AG04450 (cell line): ENCODE measurements at places on chromosomes 5 and 9.
A peak's percentile ranks its signal among the peaks of the same experiment; 100 is the strongest.

DNA sequence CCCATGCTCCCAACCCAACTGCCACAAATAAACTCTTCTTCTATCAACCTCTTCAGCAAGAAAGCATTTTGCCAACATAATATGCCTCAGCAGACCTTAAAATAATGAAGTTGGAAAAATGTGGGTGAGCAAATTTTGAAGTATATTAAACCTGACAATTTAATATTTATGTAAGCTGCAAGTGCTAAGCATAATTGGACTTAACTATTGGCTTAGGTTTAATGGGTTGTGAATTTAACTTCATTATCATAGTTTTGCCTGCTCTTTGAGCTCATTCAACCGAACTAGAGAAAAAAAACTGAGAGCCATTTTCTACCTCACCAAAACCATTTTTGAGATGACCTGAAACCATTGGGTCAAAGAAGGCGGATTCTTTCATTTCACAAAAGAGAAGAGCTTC lies 805.5 kb upstream of the DMAC1 start:
- no peak for DNase-seq

DNA sequence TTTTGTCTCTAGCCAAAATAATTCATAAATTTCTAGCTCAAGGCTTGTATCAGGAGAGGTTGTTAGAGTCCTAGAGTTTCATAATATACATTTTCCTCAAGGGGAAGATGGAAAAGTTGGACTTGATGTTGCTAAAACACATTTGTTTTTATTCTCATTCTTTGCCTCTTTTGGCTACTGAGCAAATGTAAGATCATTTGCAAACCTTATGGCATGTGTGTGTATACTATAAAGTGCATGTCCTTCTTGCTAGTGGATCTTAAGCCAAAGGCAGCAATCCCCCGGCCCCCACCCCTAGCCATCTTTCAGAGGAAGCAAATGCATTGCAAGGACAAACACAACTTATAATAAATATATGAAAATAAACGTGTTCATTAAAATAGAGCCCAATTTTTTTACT lies 43.0 kb downstream of the ADAMTSL1 start:
- no peak for DNase-seq

- DNase-seq = no peak
Observed at GRCh38 chr5:35990941-35991611, at the start of gene UGT3A1. Gene UGT3A1, minus strand, starts transcription at chr5:35991390. Its CDS starts 150 bp downstream, at chr5:35991240.

DNA sequence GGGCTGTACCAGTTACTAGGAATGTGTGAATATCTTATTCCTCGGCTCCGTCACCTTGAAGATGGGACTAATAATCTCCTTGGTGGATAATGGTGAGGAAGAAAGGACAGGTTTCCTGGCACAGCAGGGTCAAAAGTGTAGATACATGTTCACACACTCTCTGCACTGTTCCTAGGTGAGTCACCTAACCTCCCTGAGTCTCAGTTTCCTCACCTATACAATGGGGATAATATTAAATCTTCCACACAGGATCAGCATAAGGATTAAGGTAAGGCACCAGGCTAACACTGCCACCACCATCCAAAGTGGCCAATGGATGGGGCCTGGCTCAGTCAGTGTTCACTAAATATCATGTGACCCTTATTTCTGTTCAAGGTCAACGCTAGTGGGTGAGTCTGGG lies 66.9 kb downstream of the PSMB7 start:
- no peak for DNase-seq

- no peak for DNase-seq
Observed at GRCh38 chr5:38926121-38926520, 80.3 kb downstream of the OSMR start.

DNA sequence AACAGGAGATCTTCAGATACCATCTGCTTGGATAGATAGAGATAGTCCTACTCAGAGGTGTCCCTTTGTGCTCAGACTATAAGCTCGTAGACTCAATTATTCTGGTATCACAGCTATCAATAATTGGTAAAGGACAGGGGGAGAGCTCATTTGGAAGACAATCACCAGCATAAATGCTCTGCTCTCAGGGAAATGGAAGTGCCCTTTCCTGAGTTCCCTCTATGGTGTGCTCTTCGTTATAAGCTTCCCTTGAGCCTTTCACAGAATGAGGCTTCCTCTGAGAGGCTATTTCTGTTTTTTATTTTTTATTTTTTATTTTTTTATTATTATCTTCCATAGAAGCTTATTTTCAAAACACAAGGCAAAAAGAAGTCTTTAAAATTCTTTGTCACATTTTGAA lies 1155.7 kb upstream of the DMAC1 start:
- DNase-seq = no peak

DNA sequence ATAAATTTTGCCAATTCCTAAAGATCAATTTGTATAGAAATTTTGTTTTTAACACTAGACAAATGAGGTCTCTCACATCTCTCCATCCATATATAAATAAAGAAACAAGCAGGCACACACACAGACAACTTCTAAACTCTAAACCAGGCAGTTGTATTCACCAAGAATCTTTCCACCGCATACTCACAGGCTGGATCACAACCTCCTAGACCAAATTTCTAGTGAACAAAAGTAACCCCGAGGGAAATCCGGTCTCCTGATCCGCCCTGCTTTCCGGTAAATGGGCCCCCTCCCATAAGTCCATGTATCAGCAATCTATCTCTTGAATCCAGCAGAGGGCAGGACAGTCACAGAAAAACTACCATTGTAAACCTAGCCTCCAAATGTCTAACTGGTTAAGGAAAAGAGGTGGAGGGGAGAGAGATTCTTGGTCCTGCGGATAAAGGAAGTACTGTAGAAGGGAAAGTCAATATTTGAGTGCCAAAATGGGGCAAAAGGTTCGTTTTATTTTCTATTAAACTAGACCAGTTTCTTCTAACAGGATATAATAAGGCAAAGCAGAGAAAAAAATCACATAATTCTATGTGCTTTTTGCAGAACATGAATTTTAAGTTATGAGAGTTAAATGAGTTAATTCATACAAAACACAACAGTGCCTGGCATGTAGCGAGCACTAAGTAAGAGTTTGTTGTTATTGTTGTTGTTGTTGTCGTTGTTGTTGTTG lies 4.8 kb upstream of the SMU1 start:
- peak; percentile 72 for DNase-seq

GRCh38 chr5:80238097-80238496 lies 17.8 kb downstream of the SERINC5 start:
- DNase-seq = no peak

- DNase-seq = no peak
Observed at GRCh38 chr9:86040861-86041155, 58.5 kb downstream of the GOLM1 start.

- DNase-seq = no peak
Observed at GRCh38 chr9:72954431-72955125, 1.7 kb upstream of the ALDH1A1 start.

- no peak for DNase-seq
Observed at GRCh38 chr9:96056226-96056625, 180.7 kb downstream of the ERCC6L2 start.

DNA sequence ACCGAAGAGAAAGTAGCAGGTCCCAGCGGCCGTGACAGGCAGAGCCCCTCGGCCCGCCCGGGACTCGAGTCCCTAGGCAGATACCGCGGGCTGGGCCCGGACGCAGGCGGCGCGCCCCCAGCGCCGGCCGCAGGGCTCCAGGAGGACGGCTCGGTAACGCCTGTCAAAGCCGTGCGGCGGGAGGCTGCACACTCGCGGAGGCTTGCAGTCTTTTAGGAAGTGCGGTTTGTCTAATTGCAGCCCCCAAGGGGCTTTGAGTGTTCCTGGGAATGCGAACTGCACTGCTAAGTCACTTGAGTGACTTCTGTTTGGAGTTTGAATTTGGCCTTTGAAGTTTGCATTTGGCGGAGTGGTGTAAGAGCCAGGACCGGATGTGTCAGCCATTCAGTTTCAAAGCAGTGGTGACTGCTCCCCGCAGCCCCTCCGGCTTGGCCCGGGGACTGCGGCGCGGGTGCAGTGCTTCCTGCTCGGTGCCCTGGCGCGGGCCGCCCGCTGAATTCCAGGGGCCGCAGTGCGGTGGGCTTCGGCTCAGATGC lies 1.3 kb downstream of the MAP3K1 start:
- DNase-seq = no peak

DNA sequence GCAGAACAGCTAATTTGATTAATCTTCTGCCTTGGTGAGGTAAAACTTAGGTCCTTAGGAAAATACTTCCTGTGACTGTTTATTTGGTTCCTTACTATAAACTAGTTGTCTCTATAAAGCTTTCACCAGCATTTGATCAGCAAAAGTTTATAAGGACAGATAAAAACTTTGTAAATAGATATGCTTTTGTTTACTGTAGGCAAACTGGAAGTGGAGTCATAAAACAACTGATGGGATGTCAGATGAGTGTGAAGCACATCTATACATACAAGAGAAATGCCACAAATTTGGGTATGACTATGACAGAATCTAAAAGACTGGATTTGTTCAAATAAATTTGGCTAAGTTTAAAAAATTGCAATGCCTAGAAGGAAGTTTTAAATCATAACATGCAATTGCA lies 5.5 kb downstream of the PTGER4 start:
- no peak for DNase-seq

DNA sequence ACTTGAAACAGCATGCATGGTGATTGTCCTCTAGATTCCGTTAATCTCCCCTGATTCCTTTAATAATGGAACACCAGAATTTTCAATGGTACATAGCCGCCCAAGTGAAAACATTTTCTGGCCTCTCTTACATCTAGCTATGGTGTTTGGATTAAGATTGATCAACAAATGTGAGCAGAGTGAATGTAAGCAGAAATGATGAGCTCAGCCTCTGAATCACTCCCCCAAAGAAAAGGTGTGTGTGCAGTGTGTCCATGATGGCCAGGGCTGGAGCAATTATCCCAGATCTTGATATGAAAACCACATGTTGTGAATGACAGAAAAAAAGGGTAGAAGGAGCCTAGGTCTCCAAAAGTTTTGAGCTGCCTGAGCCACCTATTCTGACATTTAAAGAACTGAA lies 55.3 kb downstream of the OR2K2 start:
- no peak for DNase-seq

DNA sequence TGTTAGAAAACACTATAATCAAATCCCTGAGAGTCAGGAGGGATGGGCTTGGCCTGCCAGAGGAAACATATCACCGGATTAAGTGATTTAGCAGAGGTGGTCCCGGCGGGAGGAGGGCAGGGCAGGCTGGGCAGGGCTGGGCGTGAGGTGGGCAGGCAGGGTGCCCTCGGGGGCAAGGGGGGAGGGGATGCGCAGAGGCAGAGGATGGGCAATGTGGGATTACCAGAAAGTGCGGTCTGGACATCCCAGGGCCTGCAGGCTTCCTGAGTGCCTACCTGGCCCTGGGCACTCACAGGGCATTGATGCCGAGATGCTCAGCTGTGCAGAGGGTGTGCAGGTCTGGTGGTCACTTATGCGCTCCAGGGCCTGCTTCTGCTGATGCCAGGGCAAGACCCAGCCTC lies 115.2 kb downstream of the ADAMTS2 start:
- DNase-seq = no peak

DNA sequence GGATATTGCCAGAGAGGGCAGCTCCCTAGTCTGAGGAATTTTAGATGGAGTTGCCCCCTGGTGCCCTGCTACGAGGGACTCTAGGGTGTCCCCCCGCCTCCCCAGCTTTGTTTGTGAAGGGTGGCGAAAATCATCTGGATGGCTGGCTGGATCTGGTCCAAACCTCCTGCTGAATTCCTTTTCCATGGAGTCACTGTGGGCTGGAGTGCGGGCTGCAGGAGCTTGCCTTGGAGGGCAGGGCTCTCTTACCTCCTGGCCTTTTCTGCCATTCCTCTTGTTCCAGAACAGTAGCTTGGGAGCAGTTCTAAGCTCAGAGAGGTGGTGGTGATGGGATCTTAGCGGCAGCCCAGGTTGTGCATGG lies 2.1 kb downstream of the SYNPO start:
- peak; percentile 64 for DNase-seq

DNA sequence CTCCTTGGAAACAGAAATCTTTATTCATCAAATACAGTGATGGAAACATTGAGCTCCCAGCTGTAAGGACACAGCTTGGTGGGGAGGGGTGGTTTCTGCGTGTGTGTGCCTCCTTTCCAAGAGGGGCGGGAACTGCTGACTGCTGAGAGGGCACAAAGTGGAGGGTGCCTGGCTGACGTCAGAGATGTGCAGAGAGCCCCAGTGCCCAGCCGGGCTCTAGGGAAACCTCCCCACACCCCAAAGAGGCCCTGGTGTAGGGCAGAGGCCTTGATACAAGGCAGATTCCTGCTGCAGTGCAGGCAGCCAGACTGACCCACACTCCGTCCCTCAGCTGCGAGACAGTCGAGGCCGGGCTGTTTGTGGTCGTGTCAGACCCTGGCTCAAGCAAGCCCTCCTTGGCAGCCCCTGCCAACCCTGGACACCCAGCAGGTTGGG lies 191.0 kb downstream of the CACNA1B start:
- no peak for DNase-seq

DNA sequence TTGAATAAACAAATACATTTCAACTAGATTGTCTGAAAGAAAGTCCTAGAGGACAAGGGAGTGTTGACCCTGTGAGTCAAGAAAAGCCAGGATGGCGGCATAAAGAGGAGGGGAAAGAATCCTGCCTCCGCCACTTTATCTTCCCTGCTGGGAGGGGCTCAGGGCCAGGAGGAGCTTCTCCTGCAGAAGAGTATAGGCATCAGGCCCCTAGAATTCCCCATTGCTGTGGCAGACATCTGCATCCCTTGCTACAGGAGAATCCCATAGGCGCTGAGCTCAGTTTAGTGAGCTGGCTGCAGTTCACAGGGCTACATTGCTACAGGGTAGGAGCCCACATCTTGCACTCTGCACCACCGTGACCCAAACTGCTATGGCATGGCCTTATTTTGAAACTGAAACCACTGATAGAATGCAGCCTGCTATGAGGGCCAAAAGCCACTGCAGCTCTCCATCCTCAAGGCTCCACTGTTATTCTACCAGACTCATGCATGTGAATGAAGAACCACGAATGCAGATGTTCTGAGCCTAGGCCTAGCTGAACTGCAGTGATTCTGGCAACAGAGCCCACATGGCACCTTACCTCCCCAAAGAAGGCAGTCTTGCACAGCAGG lies 941.4 kb upstream of the CTNND2 start:
- no peak for DNase-seq

GRCh38 chr9:18710065-18710464 lies 236.1 kb downstream of the ADAMTSL1 start:
- DNase-seq = no peak
